Trophoblast cell (in vitro differentiated cells and primary cell): ENCODE measurements at places on chromosomes 6 and 20.

DNA sequence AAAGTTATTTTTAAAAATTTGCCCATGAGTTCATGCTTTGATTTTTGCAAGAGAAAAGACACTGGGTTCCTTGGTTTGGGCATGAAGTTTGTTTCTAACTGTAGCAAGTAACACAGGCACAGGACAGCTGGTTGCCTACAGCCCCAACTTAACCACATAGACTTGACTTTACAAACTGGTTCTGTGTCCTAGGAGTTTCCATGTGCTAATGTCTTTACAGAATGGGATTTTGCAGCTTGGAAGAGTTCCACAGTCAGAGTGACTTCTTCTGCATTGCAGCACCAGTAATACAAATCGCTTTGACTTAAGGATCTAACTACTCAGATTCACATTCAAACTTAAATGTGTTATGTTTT lies 44.3 kb downstream of the OR2B2 start:
- no peaks in the 10 kb centered on the region for H3K27me3 ChIP-seq
- H3K4me1 ChIP-seq: peaks cover 8% of the 10 kb centered on the region
- H3K27ac ChIP-seq: no peak overlapping the region
- DNase-seq: no peak
- H3K36me3 ChIP-seq: no peaks in the 10 kb centered on the region
- H3K4me3 ChIP-seq: no peak overlapping the region

- H3K27me3 ChIP-seq: no peaks in the 10 kb centered on the region
- H3K4me1 ChIP-seq: no peaks in the 10 kb centered on the region
- DNase-seq: no peak
- no peaks in the 10 kb centered on the region for H3K36me3 ChIP-seq
- no peak overlapping the region for H3K27ac ChIP-seq
These were observed 288.1 kb upstream of the PRDM1 start for GRCh38 chr6:105797983-105798453.

DNA sequence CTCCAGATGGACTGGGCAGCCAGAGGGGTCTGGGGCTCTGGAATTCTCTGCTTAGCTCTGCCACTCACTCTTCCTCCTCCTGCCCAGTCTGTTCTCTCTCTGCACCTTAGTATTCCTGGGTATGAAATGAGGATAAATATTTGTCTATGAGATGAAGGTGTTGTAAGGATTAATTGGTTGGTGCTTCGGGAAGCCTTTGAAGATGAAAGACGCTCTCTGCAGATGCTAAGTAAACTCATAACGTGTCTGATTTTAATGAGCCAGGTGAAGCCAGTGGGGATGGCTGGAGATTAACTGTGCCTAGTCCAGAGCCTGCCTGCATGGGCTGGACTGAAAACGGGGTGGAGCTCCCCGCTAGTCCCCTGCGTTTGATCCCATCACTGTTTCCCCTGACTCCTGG lies 23.1 kb upstream of the TCP11 start:
- no peaks in the 10 kb centered on the region for H3K4me1 ChIP-seq
- no peak overlapping the region for H3K4me3 ChIP-seq
- H3K36me3 ChIP-seq: no peaks in the 10 kb centered on the region

- no peak for DNase-seq
- H3K27ac ChIP-seq: no peak overlapping the region
- no peak overlapping the region for H3K4me3 ChIP-seq
- no peaks in the 10 kb centered on the region for H3K36me3 ChIP-seq
These were observed 347.7 kb downstream of the PRKN start for GRCh38 chr6:162379757-162380409.

DNA sequence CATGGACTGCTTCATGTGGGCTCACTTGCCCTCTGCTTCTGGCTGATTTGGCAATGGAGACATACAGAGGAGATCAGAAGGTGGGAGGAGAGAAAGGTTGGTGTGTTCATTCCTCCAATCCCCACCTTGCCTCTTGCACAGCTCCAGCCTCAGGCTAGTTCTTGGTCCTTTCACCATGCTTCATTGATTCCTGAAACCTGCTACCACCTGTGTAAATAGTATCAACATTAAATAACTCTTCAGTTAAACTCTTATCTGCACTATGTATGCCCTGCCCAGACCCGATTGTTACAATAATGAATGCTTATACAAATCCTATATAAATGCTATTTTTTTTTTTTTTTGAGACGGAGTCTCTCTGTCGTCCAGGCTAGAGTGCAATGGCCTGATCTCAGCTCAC lies 174.5 kb downstream of the CD83 start:
- H3K4me1 ChIP-seq: no peaks in the 10 kb centered on the region
- no peak overlapping the region for H3K27ac ChIP-seq
- H3K36me3 ChIP-seq: no peaks in the 10 kb centered on the region
- no peaks in the 10 kb centered on the region for H3K27me3 ChIP-seq

GRCh38 chr6:48747040-48747439 lies 636.0 kb upstream of the PTCHD4 start:
- no peaks in the 10 kb centered on the region for H3K4me1 ChIP-seq
- no peaks in the 10 kb centered on the region for H3K27me3 ChIP-seq
- H3K36me3 ChIP-seq: no peaks in the 10 kb centered on the region
- H3K4me3 ChIP-seq: no peak overlapping the region
- no peak overlapping the region for H3K27ac ChIP-seq

- no peaks in the 10 kb centered on the region for H3K36me3 ChIP-seq
- DNase-seq: no peak
- H3K4me3 ChIP-seq: no peak overlapping the region
- peaks cover 5% of the 10 kb centered on the region for H3K4me1 ChIP-seq
These were observed 246.8 kb downstream of the ARID1B start for GRCh38 chr6:157023958-157024357.

DNA sequence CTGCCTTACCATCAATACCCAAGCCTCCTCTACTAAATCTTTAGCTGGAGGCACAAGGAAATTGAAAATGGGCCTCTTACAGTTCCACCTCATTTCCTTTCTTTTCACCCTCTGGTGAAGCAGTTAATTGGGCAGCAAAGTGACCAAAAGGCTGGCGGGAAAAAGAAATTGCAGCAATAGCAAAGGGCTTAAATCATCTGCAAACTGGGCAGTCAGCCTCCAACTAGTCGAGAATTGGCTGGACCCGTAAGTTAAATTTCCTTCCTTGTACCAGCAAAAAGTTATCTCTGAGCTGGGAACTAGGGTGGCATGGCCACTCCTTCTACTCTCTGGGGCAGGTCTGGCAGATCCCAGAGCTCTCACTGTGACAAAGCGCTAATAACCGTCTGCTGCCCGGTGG lies 33.5 kb downstream of the GHRH start:
- H3K36me3 ChIP-seq: peaks cover 81% of the 10 kb centered on the region
- DNase-seq: no peak
- no peaks in the 10 kb centered on the region for H3K27me3 ChIP-seq
- no peaks in the 10 kb centered on the region for H3K4me1 ChIP-seq
- H3K4me3 ChIP-seq: no peak overlapping the region
- H3K27ac ChIP-seq: no peak overlapping the region

- H3K27ac ChIP-seq: no peak overlapping the region
- no peak overlapping the region for H3K4me3 ChIP-seq
- H3K36me3 ChIP-seq: peaks cover 18% of the 10 kb centered on the region
- no peaks in the 10 kb centered on the region for H3K27me3 ChIP-seq
- no peaks in the 10 kb centered on the region for H3K4me1 ChIP-seq
- DNase-seq: no peak
These were observed 14.7 kb upstream of the PTPRA start for GRCh38 chr20:2858591-2858990.

DNA sequence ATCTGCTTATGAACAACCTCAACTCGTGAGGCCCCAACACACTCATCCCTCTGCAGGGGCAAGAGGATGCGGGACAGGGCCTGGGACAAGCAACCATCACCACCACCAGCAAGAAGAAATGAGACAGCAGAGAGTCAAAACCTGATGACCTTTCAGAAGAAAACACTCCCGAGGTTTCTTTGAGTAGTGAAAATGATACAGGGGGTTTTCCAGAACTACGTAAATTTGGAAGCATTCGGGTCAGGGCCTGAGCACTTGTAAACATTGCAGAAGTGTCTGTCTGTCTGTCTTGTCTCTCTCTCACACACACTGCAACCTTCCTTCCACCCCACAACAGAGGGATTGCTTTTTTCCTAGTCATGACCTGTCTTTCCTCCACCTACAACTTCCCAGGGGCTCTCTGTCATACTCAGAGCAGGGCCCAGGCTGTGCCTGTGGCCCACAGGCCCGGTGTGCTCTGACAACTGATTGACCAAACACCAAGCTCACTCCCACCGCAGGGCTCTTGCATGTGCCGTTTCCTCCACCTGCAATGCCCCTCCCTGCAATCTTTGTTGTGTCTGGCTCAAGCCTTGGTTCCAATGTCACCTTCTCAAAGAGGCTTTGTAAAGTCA lies 90.9 kb downstream of the BMP7 start:
- H3K4me1 ChIP-seq: no peaks in the 10 kb centered on the region
- H3K36me3 ChIP-seq: no peaks in the 10 kb centered on the region
- no peak for DNase-seq
- H3K27me3 ChIP-seq: no peaks in the 10 kb centered on the region
- H3K4me3 ChIP-seq: no peak overlapping the region

DNA sequence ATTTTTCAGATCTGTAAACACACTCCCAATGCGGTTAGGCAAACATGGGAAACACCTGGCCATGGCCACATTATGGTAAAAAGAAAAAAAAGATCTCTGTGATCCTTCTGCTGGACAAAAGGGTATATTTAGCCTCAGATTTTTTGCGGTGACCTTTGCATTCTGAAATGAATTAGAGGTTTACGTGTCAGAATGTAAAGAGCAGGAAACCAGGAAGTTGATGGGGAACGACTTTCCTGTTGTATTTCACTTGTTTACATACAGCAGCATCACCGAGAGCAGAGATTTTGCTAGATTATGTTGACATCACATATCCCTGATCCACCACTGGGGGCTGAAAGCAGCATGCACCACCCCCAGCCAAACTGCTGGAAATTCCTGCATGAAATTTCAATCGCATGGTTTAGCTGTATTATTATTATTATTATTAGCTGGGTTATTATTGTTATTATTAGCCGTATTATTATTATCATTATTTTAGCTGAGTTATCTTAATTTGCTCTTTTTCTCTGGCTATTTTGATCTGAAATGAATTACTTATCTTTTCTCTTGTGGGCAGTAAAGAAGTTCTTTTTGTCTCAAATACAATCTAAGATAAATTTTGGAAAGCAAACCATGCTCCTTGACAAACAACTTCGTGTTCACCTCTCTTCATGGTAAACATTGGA lies 189.4 kb downstream of the ZFP64 start:
- H3K4me3 ChIP-seq: no peak overlapping the region
- H3K4me1 ChIP-seq: no peaks in the 10 kb centered on the region
- H3K36me3 ChIP-seq: no peaks in the 10 kb centered on the region
- DNase-seq: no peak
- no peaks in the 10 kb centered on the region for H3K27me3 ChIP-seq

DNA sequence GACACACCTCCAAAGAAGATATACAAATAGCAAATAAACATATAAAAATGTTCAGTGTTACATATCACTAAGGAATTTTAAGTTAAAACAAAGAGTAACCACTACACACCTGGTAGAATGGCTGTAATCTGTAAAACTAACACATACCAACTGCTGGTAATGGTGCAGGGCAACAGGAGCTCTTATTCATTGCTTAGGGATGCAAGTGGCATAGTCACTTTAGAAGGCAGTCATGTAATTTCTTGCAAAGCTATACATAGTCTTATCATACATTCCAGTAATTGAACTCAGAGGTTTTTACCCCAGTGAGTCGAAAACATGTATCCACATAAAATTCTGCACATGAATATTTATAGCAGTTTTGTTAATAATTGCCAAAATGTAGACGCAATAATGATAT lies 906.8 kb upstream of the CITED2 start:
- H3K27ac ChIP-seq: no peak overlapping the region
- H3K27me3 ChIP-seq: no peaks in the 10 kb centered on the region
- no peaks in the 10 kb centered on the region for H3K4me1 ChIP-seq

- no peaks in the 10 kb centered on the region for H3K36me3 ChIP-seq
- no peak overlapping the region for H3K27ac ChIP-seq
- no peaks in the 10 kb centered on the region for H3K27me3 ChIP-seq
These were observed 90.3 kb downstream of the SNX5 start for GRCh38 chr20:17878069-17878911.

- peak overlapping the region; percentile 43 for H3K27ac ChIP-seq
- H3K27me3 ChIP-seq: no peaks in the 10 kb centered on the region
- H3K36me3 ChIP-seq: no peaks in the 10 kb centered on the region
- peaks cover 7% of the 10 kb centered on the region for H3K4me1 ChIP-seq
- peak; percentile 76 for DNase-seq
These were observed 29.7 kb upstream of the FAM50B start for GRCh38 chr6:3819161-3820110.

GRCh38 chr6:153044295-153044694 lies 41.8 kb upstream of the MTRF1L start:
- no peaks in the 10 kb centered on the region for H3K36me3 ChIP-seq
- no peak overlapping the region for H3K27ac ChIP-seq
- no peaks in the 10 kb centered on the region for H3K27me3 ChIP-seq
- no peak overlapping the region for H3K4me3 ChIP-seq

- no peak overlapping the region for H3K4me3 ChIP-seq
- H3K27ac ChIP-seq: no peak overlapping the region
These were observed 251.5 kb downstream of the SOX4 start for GRCh38 chr6:21845018-21845417.

GRCh38 chr20:48921883-48922820 lies 641 bp downstream of the ARFGEF2 start:
- H3K36me3 ChIP-seq: no peaks in the 10 kb centered on the region
- DNase-seq: peak; percentile 27
- H3K4me3 ChIP-seq: peak overlapping the region; percentile 91

- H3K4me1 ChIP-seq: no peaks in the 10 kb centered on the region
- H3K36me3 ChIP-seq: no peaks in the 10 kb centered on the region
- no peaks in the 10 kb centered on the region for H3K27me3 ChIP-seq
- DNase-seq: no peak
- no peak overlapping the region for H3K27ac ChIP-seq
These were observed 8.3 kb downstream of the CD24 start for GRCh38 chr6:106966229-106966628.

DNA sequence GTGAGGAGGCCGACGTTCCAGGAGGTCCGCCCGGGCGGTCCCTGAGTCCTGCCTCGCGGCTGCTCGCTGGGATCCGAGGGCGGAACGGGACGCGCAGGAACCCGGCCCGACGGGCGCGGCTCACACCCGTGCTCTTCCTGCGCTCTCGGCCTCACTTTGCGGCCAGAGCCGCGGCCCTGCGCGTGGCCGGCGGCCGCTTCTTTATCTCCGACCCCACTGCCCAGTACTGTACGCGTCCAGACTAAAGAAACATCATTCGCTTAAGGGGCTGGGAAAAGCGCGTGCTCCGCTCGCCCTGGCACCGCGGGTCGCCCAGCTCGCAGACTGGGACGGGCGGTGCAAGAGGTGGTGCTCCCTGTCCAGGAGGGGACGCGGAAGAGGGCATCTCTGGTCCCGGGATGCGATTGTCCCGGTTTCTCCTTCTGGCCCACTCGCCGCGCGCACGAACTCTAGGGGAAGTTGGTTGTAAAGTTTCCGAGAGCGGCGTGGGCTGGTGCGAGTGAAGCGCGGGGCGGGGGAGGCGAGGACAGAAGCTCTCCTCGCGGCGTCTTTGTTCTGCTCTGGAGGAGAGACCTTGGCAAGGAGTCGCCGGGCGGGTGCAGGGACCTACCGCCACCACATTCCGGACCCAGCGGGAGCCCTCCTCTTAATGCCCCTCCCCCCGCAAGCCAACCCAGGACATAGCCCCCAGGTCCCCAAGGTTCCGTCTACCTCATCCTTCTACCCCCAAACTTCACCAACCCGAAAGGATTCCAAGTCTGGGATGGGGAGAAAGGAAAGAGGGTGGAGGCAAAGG lies 71.0 kb downstream of the SOX4 start:
- DNase-seq: peak; percentile 40
- H3K4me1 ChIP-seq: peaks cover 17% of the 10 kb centered on the region
- H3K36me3 ChIP-seq: no peaks in the 10 kb centered on the region
- H3K27ac ChIP-seq: no peak overlapping the region
- peaks cover 3% of the 10 kb centered on the region for H3K27me3 ChIP-seq

GRCh38 chr6:154888421-154889295 lies 106.5 kb upstream of the TIAM2 start:
- no peak overlapping the region for H3K4me3 ChIP-seq
- no peaks in the 10 kb centered on the region for H3K36me3 ChIP-seq
- H3K27me3 ChIP-seq: no peaks in the 10 kb centered on the region
- no peak overlapping the region for H3K27ac ChIP-seq
